ENCODE measurements at places on chromosomes 4 and X.

- no peak for DNase-seq
These were observed 1020.0 kb upstream of the GRID2 start for GRCh38 chr4:91283726-91284230.

- DNase-seq = no peak
These were observed 31.8 kb upstream of the MTM1 start for GRCh38 chrX:150536455-150537116.

DNA sequence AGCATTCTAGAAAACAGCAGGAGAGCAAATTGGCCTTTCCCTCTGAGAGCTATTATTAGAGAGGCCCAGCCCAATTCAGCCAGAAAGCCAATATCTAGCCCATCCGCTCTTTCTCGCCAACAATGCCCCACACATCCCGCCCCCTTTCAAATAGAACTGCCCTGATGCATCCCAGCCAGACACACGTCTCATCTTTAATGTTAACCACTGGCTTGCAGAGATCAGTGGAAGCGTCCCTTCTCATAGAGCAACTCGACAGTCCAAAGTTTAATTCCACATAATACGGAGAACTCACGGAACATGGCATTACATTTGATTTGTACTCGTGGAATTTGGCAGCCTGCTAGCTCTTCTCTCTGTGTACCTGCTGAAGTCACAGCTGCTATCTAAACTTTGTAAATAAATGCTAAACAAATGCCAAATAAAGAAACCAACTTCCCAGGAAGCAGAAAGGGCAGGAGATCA, 304.4 kb downstream of the DHX15 start:
- DNase-seq = no peak

DNA sequence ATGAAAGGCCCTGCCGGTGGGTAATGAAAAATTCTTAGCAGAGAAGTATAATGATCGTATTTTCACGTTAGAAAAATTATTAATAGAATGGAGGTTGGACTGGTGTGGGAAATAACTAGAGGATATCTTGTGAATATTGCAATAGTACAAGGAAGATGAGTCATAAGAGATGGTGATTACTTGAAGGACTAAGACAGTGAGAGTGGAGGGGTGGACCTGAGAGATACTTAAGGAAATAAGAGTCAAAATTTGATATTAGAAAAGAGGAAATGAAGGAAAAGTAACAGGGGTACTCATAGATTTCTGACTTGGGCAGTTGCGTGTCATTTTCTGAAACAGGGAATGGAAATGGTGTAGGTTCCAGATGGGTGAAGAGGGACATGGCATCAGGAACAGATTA, 1.7 kb upstream of the USP53 start:
- no peak for DNase-seq

DNA sequence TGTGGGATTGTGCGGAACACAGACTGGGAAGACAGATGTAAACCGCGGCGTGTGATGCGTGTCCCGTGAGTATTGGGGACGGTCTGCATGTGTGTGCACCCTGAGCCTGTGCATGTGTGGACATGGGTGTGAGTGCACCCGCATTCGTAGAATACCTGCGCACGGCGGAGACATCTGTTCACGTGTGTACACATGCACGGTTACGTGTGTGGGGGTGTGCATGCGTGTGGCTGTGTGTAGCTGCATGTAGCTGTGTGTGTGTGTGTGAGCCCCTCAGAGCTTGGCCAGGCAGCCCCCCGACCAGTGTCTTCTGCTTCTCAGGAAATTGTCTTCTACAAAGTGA, 19.6 kb downstream of the ATP5ME start:
- no peak for DNase-seq

- no peak for DNase-seq
These were observed 30.9 kb downstream of the LRPAP1 start for GRCh38 chr4:3501126-3501824.

GRCh38 chrX:7996414-7996813, 69.2 kb upstream of the PNPLA4 start:
- no peak for DNase-seq

DNA sequence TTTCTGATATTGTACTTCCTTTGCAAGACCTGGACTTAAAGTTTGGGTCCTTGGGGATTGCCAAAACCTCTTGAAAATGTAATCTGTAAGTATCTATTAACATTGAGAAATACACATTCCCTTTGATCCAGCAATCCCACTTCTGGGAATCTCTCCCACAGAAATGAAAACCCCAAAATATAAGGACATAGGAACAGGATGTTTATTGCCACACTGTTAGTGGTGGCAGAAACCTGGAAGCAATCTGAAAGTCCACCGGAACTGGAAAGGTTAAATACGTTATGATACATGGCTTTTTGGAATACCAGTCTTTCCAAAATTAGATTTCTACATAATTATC, 71.2 kb upstream of the STX18 start:
- DNase-seq = no peak

Data from AG09309 (cell line).